IPS-NIHi11 (cell line): ENCODE measurements at places on chromosomes 5 and 9.
A peak's percentile ranks its signal among the peaks of the same experiment; 100 is the strongest.

GRCh38 chr5:66291771-66292170 is 147.7 kb downstream of the SREK1 start:
- no peak for DNase-seq

DNA sequence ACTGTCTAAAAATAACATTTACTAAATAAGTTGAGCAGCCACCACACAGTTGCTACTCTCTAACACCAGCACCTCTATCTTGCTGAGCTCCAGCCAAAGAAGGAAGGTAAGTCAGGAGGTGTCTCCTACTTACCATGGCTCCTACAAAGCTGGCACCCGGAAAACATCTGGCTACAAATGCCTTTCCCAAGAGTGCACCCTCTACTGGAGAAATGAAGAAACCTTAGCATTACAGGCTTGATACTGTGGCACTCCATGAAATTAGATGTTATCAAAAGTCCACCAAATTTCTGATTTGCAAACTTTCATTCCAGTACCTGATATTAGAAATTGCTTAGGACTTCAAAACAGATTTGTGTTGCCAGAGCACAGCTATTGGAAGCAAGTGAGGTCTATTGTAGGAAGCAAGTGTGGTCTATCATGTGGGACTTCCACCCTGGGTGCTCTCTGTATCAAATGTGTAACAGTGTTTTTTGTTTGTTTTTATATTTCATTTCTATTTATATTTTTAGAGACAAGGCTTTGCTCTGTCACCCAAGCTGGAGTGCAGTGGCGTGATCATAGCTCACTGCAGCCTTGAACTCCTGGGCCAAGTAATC is 25.7 kb upstream of the RFK start:
- DNase-seq = peak; percentile 46

DNA sequence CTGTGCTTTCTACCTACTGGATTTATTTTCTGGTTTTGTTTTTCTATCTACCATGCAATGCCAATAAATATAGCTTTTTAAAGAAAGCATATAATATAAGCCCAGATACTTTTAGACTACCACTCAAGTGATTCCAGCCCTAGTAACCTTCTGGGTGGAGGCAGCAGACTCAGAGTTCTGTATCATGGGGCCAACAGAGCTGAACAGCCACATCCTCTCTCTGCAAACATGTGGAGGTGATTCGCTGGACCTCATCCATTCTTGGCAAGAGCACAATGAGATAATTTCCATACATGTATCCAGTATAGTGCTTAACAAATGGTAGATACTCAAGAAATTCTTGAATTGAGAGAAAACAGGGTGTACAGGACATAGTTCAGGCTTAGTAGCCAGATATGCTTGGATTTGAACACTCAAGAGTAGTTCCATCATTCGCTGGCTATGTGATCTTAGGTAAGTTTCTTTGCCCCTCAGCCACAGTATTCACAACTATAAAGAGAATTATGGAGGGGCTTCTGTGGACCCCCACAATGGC is 124.5 kb downstream of the ASTN2 start:
- no peak for DNase-seq

DNA sequence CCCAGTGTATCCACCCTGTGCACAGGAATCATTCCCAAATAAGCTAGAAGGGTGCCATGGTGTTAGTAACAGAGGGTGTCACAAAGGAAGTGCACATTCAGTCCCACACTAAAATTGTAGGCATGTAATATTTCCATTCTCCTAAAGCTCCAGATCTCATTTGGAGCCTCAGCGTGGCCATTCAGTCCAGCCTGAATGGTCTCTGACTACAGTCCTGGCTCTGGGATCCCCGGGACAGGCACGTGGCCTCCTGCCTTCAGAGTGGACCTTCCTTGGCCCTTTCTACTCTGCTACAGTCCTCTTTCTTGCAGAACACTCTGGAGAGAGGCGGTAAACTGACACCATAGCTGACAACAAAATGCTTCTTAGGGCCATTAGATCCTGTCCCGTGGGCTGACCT is 243.9 kb downstream of the IRX2 start:
- DNase-seq = no peak

GRCh38 chr5:133421394-133421793 is 190.9 kb downstream of the FSTL4 start:
- peak; percentile 80 for DNase-seq

DNA sequence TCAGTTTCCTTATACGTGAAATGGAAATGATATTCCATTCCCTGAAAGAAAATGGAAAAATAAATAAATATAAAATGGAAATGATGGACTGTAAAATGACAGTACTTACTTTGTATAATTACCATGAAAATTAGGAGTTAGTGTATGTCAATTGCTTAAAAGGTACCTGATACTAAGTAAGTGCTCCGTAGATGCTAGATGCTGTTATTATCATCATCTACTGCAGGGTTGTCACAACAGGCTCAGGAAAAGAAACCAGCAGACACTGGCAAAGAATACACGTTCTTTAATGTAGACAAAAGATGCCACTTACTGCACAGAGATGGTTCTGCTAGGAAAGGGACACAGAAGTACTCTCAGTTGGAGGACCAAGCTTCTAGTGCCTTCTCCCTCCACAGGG is 64.0 kb upstream of the KCNN2 start:
- no peak for DNase-seq
